ENCODE measurements at places on chromosomes 1 and 21.

- DNase-seq: no peak
Measured at GRCh38 chr1:161082996-161083747, 6.2 kb downstream of the NECTIN4 start.

DNA sequence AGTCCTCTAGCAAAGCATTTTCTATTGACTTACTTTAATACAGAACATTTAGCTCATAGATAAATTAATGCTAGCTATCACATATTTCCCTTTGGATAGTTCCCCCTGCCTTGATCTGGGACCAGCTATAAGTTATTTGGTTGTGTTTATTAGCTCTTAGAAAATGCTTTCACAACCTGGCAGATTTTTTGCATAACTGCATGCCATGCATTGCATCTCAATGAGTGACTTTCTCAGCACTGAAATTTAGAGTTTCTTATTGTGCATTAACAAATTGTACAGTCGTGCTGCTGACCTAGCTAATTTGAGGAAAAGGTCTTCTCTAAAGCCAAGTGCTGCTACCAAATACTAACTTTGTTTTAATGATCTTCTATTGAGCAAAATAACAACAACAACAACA is 164.8 kb downstream of the PLPPR5 start:
- DNase-seq: no peak

- no peak for DNase-seq
Measured at GRCh38 chr1:15168479-15168878, 14.9 kb downstream of the TMEM51 start.

DNA sequence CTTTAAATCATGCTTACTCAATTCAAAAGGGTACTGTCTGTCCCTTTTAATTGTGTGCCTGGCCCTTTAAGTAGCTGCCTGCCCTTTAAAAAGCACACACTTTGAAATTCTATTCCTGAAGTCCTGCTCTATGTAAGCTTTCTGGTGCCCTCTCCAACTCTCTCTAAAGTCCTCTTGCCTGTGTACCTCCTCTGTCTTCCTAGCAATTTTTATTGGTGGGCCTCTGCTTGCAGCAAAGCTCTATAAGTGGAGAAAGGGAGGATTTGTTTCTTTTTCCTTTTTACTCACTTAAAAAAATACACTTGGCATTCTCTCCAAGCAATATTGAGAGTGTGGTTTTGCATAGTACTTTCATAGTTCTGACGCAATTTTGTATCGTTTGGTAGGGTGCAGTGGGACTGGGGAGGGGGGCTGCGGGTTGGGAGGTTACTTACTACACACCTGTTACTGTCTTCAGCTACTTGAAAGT is 135.4 kb downstream of the LMO4 start:
- DNase-seq: no peak

- no peak for DNase-seq
Measured at GRCh38 chr1:196462086-196462485, 146.2 kb downstream of the KCNT2 start.

DNA sequence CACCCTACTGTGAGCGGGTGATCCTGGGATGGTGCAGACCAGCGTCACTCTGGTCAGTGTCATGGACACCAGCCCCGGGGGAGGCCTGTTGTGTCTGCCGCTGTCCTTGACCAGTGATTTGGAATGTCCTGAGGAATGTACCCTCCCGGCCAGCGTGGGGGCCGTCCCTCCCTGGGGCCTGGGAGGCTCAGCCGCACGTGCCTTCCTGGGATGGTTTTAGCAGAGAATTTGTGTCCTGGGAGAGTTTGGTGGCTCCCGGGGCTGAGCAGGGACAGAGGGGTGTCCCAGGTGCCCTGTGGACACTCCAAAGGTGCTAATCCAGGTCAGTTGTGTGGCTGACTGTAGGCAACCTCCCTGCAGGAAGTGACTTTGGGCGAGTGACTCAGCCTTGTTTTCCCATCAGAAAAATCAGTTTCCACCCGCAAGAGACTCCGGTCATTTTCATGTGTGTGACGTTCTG is 6.2 kb downstream of the ARHGEF16 start:
- DNase-seq: no peak

DNA sequence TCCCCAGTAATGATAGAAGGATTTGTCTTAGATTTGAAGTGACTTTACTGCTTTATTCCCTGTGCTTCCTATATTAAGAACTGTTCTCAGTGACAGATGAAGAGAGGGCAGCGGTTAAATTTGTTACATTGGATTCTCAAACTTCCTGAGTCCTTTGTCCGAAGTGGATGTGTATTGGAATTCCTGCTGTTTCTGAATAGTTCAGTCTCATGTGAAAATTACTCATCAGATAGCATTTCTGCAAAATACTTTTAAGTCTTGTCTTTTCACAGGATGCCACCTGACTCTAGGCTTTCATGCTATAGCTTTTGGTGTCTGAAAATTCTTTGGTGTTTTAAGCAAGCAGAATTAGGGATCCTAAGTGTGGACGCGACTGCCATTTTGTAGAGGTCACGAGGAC is 83.6 kb downstream of the PRDM2 start:
- no peak for DNase-seq

- no peak for DNase-seq
Measured at GRCh38 chr1:26921126-26921539, 410 bp upstream of the NUDC start.

- peak; percentile 72 for DNase-seq
Measured at GRCh38 chr1:111592389-111593361, 26.9 kb upstream of the RAP1A start.

GRCh38 chr1:67639361-67639760 is 45.6 kb upstream of the GADD45A start:
- DNase-seq: no peak

DNA sequence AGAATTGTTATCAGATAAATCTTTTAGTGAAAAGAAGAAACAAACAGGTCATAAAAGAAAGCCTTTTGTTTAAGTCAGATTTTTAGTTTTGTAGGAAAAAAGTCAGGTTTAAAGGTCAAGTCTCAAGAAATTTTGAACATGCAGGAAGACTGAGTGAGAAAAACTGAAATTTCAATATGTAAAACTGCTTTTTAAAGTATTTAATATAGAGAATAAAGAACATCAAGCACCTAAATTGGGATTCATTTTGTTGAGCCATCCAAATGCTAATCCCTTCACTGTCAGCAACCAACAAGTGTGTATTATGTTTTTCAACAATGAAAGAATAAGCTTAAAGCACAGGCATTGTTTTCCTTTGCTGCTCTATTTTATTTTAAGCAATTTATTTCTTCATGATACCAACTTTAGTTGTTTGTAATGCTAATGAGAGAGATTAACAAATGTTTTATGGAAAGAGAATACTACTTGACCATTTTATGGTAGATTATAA is 114.9 kb upstream of the SERTAD4 start:
- DNase-seq: no peak

DNA sequence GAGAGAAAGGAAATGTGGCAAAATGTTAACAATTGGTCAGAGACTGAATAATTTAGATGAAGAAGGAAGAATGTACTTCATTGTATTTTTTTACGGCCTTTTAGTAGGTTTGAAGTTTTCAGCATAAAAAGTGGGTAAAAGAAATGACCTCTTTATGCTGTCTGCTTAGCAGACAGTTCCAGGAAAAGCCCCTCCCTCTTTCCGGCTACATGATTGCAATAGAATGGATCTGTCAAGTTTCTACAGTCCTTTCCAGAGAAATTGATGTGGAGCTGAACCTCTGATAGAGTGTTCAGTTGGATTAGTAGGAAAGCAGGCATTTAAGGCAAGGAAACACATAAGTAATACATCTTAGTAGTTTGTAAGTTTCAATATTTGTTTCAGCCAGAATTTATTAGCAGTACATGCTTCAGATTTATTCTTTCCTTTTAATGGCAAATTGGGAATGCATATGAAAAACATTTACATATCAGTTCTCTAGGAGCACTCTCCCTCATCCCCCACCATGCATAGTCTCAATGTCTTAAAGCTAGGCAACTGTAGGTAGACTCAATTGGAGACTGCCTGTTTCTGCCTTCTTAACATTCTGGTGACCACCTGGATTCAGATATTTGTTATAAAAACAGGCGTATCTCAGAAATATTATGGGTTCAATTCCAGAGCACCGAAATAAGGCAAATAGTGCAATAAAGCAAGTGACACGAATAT is 36.4 kb downstream of the HS2ST1 start:
- DNase-seq: no peak

- no peak for DNase-seq
Measured at GRCh38 chr1:147337040-147337630, 94.7 kb downstream of the CHD1L start.

- no peak for DNase-seq
Measured at GRCh38 chr1:19511116-19511515, 25.8 kb upstream of the CAPZB start.

DNA sequence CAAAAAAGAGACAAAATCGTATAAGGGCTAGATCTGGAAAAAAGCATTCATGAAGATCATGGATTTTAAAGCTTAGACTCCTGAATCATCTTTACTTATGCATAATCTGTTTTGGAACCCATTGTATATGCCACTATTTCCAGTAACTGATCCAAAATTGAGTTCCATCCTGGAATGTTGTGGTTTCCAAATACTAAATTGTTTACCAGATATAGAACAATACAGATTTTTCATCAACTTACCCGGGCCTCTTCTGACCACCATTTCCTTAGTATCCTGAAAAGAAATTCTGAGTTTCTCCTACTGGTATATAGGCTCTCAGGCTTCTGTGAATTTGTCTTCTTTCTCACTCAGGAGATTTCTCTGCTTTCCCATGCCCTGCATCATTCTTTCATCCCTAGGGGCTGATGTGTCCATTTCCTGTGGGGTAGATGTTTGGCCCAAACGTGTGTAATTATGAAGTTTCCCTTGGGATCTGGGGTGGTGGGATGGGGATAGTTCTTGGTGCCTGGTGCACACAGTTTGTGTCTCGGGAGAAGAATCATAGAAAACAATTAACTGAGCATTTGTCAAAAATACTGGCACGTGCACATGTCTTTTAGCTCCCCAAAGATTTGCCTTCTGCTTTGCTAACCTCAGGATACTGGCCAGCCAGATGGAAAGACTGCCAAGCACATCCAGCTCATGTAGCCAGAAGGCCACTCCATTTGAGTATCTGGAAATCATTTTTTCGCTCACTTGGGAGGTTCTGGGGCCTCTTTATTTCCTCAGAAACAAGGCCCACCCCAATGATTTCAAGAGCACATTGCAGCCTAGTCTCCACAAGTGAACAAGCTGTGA is 127.8 kb downstream of the NTMT2 start:
- no peak for DNase-seq

DNA sequence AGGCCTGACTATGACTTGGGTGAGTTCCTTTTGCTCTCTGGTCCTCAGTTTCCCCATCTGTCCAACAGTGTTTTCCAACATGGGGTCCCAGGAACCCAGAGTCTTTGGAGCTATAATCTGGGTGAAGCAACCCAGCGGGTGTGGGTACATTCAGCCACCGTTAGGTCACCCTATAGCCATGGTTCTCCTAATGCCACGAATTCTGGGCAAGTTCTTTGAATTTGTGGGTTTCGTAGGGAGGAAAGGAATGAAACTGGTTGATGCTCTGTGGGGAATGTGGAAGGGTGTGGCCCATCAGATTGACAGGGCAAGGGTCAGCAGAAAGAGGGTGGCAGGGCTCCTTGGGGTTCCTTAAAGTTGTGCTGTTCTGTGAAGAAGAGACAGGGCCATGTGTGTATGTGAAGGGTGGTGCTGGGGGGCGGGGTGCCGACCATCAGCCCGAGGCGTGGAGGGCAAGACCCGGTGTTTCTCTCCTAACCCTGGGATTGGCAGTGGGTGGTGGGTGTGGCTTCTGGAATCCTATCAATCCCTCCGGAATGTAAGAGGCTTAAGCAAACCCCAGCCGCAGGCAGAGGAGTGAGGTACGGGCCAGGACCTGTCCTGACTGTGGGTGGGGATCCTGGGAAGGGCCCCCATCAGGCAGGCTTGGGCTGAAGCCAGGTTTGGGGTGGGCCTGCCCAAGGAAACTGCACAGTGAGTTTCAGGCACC is 35.5 kb upstream of the ZNF362 start:
- no peak for DNase-seq

- DNase-seq: no peak
Measured at GRCh38 chr1:183733715-183734114, 71.2 kb upstream of the RGL1 start.

- DNase-seq: no peak
Measured at GRCh38 chr1:245986404-245987218, 520.5 kb downstream of the SMYD3 start.

- peak; percentile 25 for DNase-seq
Measured at GRCh38 chr1:174158767-174159251, 511 bp upstream of the RABGAP1L start.

DNA sequence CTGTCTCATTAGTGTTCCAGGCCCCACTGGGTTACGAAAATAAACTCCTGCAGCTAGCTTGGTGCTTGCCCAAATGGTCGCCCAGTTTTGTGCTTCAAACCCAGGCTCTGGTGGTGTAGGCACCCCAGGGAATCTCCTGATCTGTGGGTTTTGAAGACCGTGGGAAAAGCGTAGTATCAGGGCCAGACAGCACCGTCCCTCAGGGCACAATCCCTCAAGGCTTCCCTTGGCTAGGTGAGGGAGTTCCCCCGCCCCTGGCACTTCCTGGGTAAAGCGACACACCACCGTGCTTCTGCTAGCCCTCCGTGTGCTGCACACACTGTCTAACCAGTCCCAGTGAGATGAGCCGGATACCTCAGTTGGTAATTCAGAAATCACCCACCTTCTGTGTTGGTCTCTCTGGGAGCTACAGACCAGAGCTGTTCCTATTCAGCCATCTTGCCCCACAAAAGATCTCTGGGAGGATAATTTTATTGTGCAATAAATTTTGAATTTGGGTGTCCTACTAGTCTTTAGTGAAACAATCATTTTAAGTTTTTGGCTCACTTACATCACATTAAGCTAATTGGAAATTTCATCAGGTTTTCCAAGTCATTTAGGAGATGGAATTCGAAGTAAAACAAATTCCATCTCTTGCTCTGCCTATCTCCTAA is 9.4 kb upstream of the SLC25A24 start:
- DNase-seq: no peak

DNA sequence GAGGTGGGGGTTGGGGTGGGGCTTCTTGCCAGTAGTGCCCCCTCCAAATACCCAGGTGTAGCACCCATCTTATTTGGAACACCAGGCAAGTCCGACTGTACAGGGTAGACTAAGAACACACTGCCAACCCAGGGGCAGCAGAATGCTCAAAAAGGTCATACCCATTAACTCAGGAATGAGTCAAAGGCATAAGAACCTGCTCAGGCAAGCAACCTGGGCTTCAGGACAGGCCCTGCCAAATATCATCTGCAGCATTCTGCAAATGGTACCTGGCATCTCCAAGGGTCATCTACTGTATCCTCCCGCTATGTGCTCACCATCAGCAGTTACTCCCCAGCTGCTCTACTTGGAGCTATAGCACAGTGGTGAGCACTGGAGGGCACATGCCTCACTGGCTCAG is 19.4 kb downstream of the PEA15 start:
- DNase-seq: no peak

Measured in T follicular helper cell (primary cell).